A673 (cell line): ENCODE measurements at places on chromosomes 12 and 14. TPM values are rescaled to one million over a fixed set of nuclear protein-coding genes. Genes with fewer than 3 reads are reported as not detected.

DNA sequence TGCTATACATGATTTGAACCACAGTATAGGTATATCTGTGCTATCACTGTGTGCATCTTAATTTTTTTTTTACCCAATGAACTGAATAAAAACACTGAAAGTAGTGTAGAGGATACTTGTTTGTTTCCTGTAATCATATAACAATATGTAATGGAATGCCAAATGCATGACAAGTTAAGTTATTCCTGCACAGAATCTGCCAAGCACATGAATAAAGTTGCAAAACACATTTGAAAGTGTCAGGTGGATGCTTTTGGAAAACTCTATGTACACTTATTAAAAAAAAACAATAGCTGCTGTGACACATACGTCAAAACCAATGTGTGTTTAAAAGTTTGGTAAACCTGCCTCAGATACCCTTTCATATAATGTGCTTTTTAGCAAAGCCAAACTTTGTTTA lies 1638.1 kb upstream of the SEL1L start:
- H3K4me3 ChIP-seq = no peak overlapping the region
- no peaks in the 10 kb centered on the region for H3K4me1 ChIP-seq
- H3K27me3 ChIP-seq = no peaks in the 10 kb centered on the region
- H3K36me3 ChIP-seq = no peaks in the 10 kb centered on the region

DNA sequence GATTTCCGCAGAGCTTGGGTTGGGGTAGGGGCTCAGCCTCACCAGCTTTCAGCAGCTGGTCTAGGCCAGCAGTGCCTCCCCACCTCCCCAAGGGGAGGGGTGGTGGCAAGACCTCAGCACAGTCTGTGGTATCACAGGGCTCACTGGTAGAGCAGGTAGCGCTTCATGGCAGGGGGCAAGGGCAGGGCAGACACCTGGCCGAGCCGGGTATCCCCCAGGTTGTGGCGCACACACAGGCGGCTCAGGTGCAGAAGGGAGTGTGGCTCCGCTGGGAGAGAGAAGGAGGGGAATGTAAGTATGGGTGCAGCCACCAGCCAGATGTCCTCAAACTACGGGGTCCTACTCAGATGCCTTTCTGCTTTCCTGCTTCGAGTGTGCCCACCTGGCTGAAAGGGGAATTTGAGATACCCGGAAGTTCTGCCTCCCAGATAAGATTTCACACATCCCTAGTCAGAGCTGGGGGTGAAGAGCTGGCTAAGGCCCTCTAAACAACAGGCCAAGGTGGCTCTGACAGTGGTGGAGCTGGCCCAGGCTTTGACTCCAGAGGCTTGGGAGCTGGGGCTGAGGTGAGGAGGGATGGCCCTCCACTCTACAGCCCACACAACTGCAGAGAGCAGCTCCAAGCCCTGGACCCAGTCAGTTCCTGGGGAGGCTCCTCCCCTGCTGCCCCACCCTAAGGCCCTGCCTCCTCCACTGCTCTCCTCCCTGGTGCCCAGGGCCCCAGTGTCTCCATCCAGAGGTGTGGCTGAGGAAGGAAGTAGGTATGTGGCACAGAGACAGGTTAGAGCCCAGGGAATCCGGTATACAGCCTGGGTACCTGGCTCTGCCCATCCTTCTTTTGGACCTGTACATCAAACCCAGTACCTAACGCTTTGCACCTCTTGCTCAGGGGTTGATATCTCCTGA lies 1.8 kb downstream of the SPSB2 start:
- peak; percentile 38 for DNase-seq
- peak overlapping the region; percentile 75 for H3K4me3 ChIP-seq
- peaks cover 34% of the 10 kb centered on the region for H3K36me3 ChIP-seq

- H3K4me1 ChIP-seq = no peaks in the 10 kb centered on the region
- H3K27ac ChIP-seq = no peak overlapping the region
- DNase-seq = no peak
- no peaks in the 10 kb centered on the region for H3K27me3 ChIP-seq
- H3K4me3 ChIP-seq = peak overlapping the region; percentile 13
- H3K36me3 ChIP-seq = no peaks in the 10 kb centered on the region
These were observed 118.6 kb upstream of the SSTR1 start for GRCh38 chr14:38089123-38089522.

GRCh38 chr12:122895704-122896636 lies at the start of gene VPS37B:
TSS of gene VPS37B (minus strand) at chr12:122896124. CDS start at chr12:122896062, 62 bp downstream.
- H3K27ac ChIP-seq = peak within 1 kb of the TSS; percentile 93
- DNase-seq = peak; percentile 89
- no peaks in the 10 kb centered on the region for H3K27me3 ChIP-seq
- peaks cover 34% of the 10 kb centered on the region for H3K4me1 ChIP-seq

GRCh38 chr14:44151130-44151820 lies 355.8 kb downstream of the FSCB start:
- no peak overlapping the region for H3K4me3 ChIP-seq
- no peaks in the 10 kb centered on the region for H3K27me3 ChIP-seq
- H3K36me3 ChIP-seq = no peaks in the 10 kb centered on the region
- DNase-seq = no peak
- peaks cover 8% of the 10 kb centered on the region for H3K4me1 ChIP-seq
- no peak overlapping the region for H3K27ac ChIP-seq

- no peak within 1 kb of the TSS for H3K27ac ChIP-seq
- peak within 1 kb of the TSS; percentile 26 for H3K4me3 ChIP-seq
- peak; percentile 26 for DNase-seq
- no peaks in the 10 kb centered on the region for H3K4me1 ChIP-seq
These were observed at the start of gene UNC79 for GRCh38 chr14:93430315-93431035. TSS of gene UNC79 (plus strand) at chr14:93430939. CDS start at chr14:93431030, 91 bp downstream.

- H3K27ac ChIP-seq = no peak overlapping the region
- H3K27me3 ChIP-seq = no peaks in the 10 kb centered on the region
- H3K4me3 ChIP-seq = no peak overlapping the region
- peak; percentile 71 for DNase-seq
- no peaks in the 10 kb centered on the region for H3K4me1 ChIP-seq
These were observed 112.2 kb upstream of the FKBP4 start for GRCh38 chr12:2682296-2683251.

The DPPA3 gene
- not detected in 2 replicates for total RNA-seq

The LRFN5 gene
- total RNA-seq = 43.0 and 51.3 TPM in 2 replicates

The VIPAS39 gene
- total RNA-seq = 16.7 and 19.8 TPM in 2 replicates

The ACOT4 gene
- 0.28 and 0.37 TPM in 2 replicates for total RNA-seq

The CCDC177 gene
- 0.09 TPM in 1 of 2 replicates, not detected in the other for total RNA-seq

The PRIMA1 gene
- 0.09 and 0.20 TPM in 2 replicates for total RNA-seq

The ENO2 gene
- 138 and 155 TPM in 2 replicates for total RNA-seq
